MM.1S (cell line): ENCODE measurements at places on chromosomes 6 and 20.

DNA sequence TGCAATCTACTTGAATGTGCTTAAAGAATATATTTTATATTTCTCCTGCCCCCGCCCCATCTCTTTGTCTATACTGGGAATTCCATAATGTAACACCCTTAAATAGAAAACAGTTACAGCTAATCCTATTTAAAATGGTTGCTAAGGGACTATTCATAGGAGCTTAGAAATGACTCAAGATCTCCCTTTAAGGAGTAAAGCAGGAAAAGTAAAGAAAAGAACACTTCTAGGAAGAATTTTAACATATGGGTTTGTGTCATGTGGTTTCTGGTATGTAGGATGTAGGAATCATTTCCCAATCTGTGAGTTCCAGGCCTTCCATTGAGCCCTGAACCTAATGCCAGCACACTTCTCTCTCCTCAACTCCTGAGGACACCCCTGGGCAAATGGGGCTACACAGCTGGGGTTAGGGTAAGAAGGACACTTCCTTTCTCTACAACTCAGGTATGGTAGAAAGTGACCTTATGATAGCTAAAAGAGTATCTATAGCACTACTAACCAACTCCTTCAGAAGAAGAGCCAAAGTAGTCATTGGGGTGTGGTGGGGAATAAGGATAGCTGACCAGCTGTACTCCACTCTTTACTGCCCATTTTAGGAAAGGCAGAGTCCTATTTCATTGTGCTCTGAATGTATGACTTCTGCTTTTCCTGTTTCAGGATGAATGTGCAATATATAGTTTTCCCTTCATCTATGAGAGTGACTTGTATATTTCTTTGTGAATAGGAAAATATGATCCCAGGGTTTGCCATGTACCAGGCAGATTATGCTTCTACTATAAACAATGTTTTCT is 27.3 kb downstream of the RIMS1 start:
- no peaks in the 10 kb centered on the region for H3K27me3 ChIP-seq
- DNase-seq = no peak
- H3K4me1 ChIP-seq = no peaks in the 10 kb centered on the region
- H3K27ac ChIP-seq = no peak overlapping the region

- H3K27me3 ChIP-seq = no peaks in the 10 kb centered on the region
- H3K4me3 ChIP-seq = no peak overlapping the region
- H3K36me3 ChIP-seq = no peaks in the 10 kb centered on the region
- H3K27ac ChIP-seq = no peak overlapping the region
- H3K4me1 ChIP-seq = no peaks in the 10 kb centered on the region
Observed at GRCh38 chr20:1274485-1275311, 8.6 kb downstream of the SNPH start.

GRCh38 chr6:109515781-109516409 is 32.9 kb upstream of the ZBTB24 start:
- H3K4me1 ChIP-seq = peaks cover 7% of the 10 kb centered on the region; the same call in 1 of the 2 replicates
- no peaks in the 10 kb centered on the region for H3K27me3 ChIP-seq
- no peak overlapping the region for H3K27ac ChIP-seq
- H3K4me3 ChIP-seq = peak overlapping the region; percentile 32
- no peaks in the 10 kb centered on the region for H3K36me3 ChIP-seq

GRCh38 chr20:37095108-37095598 is 644 bp downstream of the RBL1 start:
- H3K27ac ChIP-seq = peak overlapping the region; percentile 90
- peaks cover 18% of the 10 kb centered on the region for H3K4me1 ChIP-seq
- no peaks in the 10 kb centered on the region for H3K27me3 ChIP-seq
- H3K4me3 ChIP-seq = peak overlapping the region; percentile 89
- H3K36me3 ChIP-seq = no peaks in the 10 kb centered on the region; the same call in 1 of the 2 replicates

DNA sequence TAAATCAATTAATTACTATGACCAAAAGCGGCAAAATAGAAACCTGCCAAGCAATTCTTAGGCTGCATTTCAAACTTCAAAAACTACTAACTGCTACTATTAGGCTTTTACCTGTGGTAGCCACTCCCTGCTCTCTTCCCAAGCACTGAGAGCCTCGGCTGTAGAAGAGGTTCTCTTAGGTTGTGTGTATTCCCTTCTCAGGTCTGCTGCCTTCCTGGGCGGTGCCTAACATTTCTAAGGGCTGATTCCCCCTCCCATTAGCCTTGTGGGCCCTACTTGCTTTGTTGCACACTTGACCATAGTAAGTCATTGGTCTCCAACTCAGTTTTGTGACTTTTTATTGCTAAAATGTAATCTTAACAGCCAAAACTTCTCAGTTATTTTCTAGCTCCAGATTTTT is 146.1 kb upstream of the C6orf118 start:
- H3K36me3 ChIP-seq = no peaks in the 10 kb centered on the region
- DNase-seq = no peak
- no peak overlapping the region for H3K27ac ChIP-seq

- peak; percentile 18 for DNase-seq
- H3K27me3 ChIP-seq = no peaks in the 10 kb centered on the region
- peak overlapping the region; percentile 12; the same call in 1 of the 2 replicates for H3K27ac ChIP-seq
- H3K4me3 ChIP-seq = no peak overlapping the region
Observed at GRCh38 chr20:10111139-10111958, 76.6 kb downstream of the ANKEF1 start.

DNA sequence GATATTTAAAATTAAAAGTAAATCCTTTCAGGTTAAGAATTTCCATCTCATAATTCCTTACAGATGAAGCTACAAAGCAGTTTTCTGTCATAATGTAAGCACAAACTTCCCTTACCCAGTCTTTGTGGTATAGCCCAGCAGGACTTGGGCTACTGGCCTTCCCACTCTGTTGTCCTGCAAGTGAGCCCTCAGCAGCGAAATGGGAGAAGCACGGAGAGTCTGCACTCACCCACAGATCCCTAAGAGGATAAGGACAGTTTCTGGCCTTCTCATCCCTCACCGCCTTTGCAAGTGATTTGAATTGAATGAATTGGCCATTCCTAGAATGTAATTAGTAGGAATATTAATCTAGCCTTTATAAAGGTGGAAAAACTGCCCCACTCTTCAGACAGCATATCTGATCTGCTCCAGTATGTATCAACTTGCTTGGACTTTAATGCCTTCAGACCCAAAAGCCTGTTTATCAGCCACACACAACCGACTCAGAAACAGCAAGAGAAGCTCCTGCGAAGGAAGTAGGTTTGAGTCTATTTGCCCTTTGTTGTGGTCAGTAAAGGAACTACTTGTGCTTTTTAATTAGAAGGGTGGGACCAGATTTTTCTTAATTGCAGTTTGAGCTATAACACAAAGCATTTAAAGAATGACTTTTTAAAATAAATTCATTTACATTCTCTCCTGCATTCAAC is 29.9 kb upstream of the PRDM1 start:
- no peak overlapping the region for H3K27ac ChIP-seq
- DNase-seq = no peak
- H3K36me3 ChIP-seq = no peaks in the 10 kb centered on the region
- no peaks in the 10 kb centered on the region for H3K4me1 ChIP-seq

DNA sequence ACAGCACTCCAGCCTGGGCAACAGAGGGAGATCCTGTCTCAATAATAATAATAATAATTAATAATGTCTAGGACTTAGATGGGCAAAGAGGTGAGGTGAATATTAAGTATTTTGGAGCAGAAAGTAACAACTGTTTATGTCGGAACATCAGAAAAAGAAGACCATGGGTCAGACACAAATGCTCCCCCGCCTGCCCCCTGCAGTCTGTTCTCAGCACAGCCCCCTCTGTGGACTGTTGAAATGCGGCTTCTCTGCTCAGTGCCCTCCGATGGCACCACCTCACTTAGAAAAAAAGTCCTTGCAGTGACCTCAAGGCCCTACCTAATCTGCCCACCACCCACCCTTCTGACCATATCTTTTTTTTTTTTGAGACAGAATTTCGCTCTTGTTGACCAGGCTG is 5.2 kb upstream of the ETV7 start:
- no peak overlapping the region for H3K27ac ChIP-seq
- H3K4me3 ChIP-seq = no peak overlapping the region
- DNase-seq = no peak
- peaks cover 14% of the 10 kb centered on the region for H3K27me3 ChIP-seq

GRCh38 chr6:36947570-36948351 is 6.8 kb upstream of the PI16 start:
- no peaks in the 10 kb centered on the region for H3K27me3 ChIP-seq
- no peaks in the 10 kb centered on the region for H3K36me3 ChIP-seq
- no peak for DNase-seq

DNA sequence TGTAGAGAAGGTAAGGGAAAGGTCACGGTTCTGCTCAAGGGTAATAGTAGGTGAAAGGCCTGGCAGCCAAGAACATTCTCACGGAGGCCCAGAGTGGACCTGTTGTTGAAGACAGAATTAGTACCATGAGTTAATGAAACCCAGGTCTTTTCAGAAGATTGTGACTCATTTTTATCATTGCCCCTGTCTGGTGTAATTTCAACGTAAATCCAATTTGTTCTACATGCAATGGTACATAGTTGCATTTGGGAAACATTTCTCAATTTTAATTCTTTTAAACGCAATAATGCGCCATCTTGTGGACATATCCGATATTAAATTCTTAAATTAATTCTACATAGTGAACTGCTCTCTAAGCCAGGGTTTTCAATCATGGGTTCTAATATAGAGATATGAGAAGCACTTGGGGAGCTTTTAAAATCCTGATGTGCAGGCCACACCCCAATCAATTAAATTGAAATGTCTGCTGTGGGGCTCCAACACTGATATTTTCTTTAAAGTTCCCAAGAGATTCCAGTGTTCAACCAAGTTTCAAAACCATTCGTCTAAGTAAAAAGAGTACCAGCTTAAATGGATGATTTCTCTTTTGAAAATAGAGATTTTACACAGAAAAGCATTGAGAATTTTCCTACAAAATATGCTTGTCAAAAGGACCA is 257.4 kb downstream of the PLCB1 start:
- DNase-seq = peak; percentile 45
- no peaks in the 10 kb centered on the region for H3K27me3 ChIP-seq
- peaks cover 7% of the 10 kb centered on the region for H3K4me1 ChIP-seq
- H3K4me3 ChIP-seq = no peak overlapping the region
- H3K36me3 ChIP-seq = no peaks in the 10 kb centered on the region
